ENCODE measurements at places on chromosomes 2 and 18.

DNA sequence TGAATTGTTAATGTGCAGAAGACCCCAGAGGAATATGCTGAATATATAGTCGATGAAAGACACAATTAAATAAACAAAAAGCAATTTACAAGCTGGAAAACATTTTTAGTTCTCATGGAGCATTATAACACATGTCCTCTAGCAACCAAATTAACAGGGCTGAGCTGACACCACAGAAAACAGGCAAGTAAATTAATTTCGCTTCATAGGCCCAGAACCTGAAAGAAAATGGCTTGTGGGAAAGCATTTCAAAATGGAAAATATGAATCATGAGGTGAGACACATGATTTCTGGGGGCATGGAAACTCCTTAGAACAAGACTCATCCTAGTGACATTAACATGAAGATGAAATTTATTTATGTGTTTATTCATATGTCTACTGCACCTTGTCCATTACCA is 25.0 kb upstream of the RNF152 start:
- DNase-seq: no peak

GRCh38 chr2:144054911-144055310 is 465.0 kb downstream of the ZEB2 start:
- DNase-seq: no peak

GRCh38 chr2:48749291-48750127 is 6.0 kb downstream of the LHCGR start:
- DNase-seq: no peak

- no peak for DNase-seq
Measured at GRCh38 chr2:24707143-24707542, 86.0 kb downstream of the PTRHD1 start.

DNA sequence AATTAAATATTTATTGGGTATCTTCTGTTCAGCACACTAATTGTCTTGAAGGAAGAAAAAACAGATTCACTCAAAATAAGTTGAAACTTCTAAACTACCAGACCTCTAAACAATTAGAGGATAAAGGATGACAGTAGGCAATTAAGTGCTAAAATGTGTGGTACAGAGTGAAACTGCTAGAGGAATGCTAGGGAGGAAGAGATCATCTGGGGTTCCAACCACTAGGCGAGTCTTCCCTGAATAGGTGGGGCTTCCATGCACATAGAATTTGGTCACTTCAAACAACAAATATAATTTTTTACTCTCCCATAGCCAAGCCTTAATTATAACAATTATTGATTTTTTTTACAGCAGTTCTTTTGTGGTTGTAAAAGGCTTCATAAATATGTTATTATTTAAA is 559.0 kb upstream of the ZEB2 start:
- no peak for DNase-seq

DNA sequence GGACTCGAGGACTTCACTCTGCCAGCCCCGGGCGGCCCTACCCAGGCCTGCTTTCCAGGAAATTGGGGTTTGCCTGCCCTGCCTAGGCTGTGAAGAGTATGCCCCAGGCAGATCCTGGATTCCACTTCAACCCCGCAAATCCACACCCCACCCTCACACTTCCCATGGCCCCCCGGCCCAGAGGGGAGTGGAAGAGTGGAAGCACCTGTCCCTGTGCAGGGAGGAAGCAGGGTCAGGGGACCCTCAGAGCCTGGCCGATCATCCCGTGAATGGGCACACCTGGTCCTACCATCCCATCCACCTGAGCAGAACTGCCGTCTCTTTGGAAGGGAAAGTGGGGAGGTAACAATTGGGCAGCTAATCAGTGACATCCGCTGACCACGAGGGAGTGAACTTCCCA is 245.2 kb downstream of the EIPR1 start:
- DNase-seq: no peak

DNA sequence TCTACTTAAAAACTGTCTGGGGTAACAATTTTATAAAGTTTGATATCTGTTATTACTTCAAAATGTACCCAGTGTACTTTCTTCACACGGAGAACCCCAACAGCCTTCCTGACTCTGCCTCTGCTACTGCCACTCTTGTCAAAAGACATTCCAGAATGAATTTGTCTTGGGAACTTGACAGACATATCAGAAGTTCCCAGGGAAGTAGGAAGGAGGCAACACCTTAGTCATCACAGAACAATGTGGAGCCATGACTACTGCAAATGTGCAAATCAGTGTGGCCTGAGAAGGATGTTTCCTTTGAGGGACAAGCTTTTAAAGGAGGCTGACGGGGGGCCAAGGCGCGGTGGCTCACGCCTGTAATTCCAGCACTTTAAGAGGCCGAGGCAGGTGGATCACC is 133.8 kb upstream of the RNF152 start:
- DNase-seq: no peak

- DNase-seq: no peak
Measured at GRCh38 chr2:148756292-148756975, 111.9 kb downstream of the EPC2 start.

DNA sequence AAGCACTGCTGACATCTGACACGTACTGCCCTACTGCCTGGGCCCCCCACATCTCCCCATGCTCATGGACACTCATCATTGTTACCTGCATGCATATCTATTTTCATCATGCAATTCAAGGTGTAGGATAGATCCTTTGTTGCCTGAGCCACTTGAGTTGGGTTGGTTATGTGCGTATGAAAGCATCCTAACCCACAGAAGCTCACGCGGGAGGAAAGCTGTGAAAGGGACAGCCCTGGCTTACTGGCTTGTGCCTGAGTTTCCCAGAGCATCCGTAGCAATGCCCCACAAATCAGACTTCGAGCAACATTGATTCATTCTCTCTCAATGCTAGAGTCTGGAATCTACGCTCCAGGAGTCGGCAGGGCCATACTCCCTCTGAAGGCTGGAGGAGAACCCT is 285.5 kb downstream of the PHLPP1 start:
- DNase-seq: no peak

GRCh38 chr18:11324956-11325882 is 175.8 kb upstream of the PIEZO2 start:
- DNase-seq: no peak

DNA sequence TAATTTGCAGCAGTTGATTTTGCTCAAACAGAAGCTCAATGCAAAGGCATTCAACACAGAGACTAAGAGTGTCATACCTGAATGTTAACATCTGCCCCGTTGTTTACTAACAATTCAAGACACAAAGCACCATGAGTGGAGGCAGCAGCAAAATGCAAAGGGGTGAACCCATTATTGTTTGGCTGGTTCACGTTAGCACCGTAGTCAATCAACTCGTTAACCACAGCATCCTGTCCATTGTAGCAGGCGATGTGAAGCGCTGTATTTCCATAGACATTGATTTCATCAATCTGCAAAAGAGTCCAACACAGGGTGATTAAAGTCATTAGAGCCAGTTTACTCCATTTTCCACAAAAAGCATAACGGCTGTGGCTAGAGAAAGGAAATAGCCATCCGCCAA is 189.3 kb downstream of the ANKRD44 start:
- DNase-seq: no peak

GRCh38 chr2:64000630-64001381 is 18.4 kb downstream of the VPS54 start:
- no peak for DNase-seq

DNA sequence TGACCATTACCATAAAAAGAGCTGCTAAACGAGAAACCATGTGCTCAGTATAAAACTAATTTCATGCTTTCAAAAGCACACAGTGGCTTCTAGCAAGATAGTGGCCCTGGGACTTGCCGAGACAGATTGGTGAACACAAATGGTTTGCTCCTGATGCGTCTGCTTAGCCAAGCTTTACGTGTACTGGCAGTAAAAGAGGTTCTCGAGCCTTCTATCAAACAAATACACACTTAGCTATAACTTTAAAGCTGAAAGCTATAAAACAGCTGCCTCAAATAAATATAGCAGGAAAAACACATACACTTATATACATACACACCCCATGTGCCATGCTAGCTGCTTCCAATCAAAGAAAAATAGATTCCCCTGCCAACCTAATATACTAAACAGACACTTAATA is 117.0 kb downstream of the ZNF385B start:
- no peak for DNase-seq
